ENCODE measurements at places on chromosomes 16 and 17.

DNA sequence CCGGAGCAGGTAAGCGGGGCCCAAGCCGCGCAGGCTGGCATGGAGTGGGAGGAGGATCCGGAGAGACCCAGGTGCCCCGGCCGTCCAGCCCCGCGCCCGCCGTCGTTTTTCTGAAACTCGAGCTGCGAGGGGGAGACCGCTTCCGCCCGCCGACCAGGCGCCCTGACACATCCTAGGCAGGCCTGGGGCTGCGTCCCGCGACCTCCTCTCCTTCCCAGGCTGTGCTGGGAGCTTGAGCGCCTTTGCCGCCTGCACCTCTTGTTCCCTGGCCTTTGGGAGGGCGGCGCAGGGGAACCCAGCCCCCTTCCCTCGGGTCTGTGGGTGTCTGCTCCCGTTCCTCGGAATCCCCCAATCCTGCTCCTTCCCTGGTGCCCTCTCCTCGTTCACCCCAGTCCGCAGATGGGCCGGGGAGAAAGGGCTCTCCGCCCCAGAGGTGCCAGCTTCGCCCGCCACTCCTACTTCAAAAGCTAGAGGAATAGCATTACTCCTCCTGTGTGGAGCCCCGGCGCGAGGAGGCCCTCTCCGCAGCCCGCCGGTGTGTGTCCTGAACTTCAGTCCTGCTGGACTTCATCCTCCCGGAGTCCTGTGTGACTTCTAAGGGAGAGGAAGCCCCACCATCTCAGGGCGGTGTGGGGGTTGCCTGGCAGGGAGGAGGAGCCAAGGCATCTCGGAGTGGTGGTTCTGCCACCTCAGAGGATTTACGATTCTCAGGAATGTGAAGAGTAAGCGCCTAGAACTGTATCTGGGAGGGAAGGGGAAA lies 1.0 kb downstream of the NHERF1 start:
- DNase-seq: no peak

DNA sequence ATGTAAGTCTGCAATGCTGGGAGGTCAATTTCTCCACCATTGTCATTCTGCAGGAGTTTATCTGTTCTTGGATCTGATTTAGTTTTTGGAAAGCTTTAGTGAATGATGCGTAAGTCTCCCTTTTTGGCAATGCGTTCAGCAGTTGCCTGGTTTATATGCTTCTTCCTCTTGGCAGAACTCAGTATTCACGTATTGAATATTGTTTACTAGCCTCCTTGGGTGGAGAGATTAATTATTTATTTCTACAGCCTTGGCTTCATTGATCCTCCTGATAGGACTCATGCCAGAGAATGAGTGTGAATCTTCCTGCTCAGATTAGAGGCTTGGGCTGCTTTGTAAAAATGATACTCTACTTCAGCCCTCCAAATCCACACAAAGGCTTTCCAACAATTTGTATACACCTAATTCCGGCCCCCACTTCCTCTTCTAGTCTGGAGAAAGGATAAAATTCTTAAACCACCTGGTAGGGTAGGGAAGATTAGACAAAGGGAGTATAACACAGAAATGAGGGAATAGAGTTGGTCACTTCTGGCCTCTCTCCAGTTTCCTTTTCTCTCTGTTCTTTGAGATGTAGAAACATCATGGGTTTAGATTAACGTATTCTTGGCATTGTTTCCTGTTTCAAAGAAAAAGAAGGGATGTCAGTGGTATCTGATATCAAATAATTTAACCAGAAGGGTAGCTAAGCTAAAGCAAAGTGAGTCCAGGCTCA lies 929.8 kb downstream of the KCNJ2 start:
- peak; percentile 6 for DNase-seq

DNA sequence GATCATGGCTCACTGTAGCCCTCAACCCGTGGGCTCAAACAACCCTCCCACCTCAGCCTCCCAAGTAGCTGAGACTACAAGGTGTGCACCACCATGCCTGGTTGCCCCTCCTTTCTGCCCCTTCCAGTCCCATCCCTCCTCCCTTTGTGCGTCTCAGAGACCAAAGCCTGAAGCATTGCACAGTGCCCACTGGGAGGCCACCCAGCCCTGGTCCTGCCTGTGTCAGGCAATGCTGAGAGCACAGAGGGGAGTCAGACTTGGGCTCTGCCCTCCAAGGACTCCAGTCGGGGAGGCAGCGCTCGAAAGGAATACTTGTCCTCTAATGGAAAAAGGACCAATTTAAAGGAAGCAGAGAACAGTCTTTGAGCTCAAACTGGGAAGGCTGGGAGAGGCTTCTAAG lies 20.4 kb downstream of the RAI1 start:
- no peak for DNase-seq

GRCh38 chr17:39080421-39081078 lies 70.9 kb downstream of the PLXDC1 start:
- DNase-seq: peak; percentile 50

DNA sequence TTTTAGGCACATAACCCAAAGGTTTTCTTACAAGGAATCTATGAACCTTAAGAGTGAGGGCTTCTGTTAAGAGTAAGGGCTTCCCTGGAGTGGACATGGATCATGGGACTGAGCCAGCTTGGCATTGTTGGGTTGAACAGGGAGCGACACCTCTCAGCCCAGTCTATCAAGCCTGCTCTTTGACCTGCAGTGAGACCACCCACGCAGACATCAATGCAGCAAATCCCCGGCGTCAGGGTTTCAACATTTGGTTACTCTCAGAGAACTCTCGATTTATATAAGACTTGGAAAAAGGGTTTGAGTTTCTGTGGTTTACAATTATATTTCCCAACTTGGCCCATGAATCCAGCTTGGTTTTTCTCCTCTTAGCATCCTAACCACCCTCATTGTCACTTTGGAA lies 299.9 kb downstream of the WWOX start:
- DNase-seq: no peak
